ENCODE measurements at places on chromosomes 3 and 15.

- DNase-seq = no peak
These were observed 166.2 kb upstream of the NSMCE3 start for GRCh38 chr15:29435811-29436210.

- no peak for DNase-seq
These were observed 39.4 kb upstream of the TBL1XR1 start for GRCh38 chr3:177236704-177237103.

DNA sequence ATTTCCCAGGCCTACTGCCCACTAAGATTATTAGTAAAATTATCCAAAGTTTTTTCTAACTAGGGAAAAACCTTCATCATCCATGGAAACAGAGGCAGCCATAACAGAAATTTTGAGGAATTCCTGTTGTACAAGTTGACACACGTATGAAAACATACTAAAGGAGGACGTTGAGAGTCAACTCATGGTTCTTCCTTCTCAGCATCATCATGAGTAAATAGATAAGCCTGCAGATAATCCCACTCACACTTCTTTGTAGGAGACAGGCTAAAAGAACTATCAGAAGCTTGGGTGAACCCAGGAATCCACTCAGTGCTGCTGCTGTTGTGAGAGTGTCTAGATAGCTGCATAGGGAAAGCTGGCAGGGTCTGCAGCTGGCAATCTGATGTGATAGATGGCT, 694.8 kb upstream of the NR2F2 start:
- DNase-seq = no peak

DNA sequence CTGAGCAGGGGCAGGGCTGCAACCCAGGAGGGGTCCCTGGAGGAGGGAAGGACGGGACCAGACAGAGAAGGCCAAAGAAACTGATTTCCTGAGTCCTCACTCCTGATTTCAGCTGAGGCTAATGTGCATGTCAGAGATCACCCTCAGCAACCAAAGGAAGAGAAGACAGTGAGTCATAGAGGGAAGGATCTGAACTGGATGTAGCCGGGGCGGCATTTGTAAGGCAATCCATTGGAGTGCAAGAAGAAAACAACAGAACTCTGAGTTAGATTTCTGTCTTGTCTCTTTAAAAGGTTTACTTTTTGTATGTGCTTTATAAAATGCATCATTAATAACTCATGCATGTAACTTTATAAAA, 105.3 kb upstream of the AGBL1 start:
- no peak for DNase-seq

GRCh38 chr3:169980055-169980454, 13.4 kb downstream of the SEC62 start:
- no peak for DNase-seq

GRCh38 chr15:25860885-25861866, 2.0 kb downstream of the ATP10A start:
- no peak for DNase-seq

DNA sequence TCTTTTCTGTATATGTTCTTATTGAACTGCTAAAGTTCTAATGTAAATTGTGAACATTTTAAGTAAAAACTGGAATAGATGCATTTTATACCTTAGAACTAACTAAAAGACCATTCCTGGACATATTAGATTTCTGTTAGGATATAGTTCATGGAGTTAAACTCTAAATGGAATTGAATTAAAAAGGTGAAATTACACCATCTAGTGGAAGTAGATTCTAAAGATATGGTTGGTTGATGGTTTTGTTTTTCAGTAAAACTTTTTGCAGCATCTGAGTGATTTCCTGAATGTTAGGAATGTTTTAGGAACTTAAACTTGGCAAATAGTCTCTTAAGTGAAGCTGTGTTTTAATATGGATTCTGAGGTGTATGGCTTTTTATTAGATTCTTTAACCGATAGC, 96.8 kb downstream of the SLMAP start:
- DNase-seq = no peak

- no peak for DNase-seq
These were observed 214.9 kb upstream of the C2CD4B start for GRCh38 chr15:62380011-62380410.

DNA sequence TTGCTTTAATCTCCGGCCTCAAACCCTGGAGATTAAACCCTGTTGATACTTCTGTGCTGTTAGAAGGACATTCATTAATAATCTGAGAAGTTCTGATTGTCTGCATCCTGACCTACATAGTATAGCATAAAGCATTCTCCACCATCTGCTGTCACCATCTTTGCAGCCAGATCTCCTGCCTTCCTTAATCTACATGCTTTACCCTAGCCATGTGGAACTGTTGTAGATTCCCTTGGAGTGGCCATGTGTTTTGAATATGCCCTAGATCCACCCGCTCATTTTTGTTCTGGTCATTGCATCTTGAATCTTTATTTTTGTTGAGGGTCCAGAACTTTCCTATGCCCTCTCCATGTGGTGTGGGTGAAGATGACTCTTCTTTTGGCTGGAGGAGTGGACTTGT, 110.3 kb downstream of the OXSM start:
- DNase-seq = no peak

GRCh38 chr3:126083913-126084767, at the start of gene SLC41A3:
Gene SLC41A3 (minus strand): TSS chr3:126084124. CDS start chr3:126068219, 15,905 bp downstream.
- DNase-seq = peak; percentile 94

All from MG63 (cell line).